ENCODE measurements at places on chromosomes 12 and 14. TPM values are rescaled to one million over a fixed set of nuclear protein-coding genes. Genes with fewer than 3 reads are reported as not detected.

AKAP3 gene
- 0.20 TPM for total RNA-seq

DNA sequence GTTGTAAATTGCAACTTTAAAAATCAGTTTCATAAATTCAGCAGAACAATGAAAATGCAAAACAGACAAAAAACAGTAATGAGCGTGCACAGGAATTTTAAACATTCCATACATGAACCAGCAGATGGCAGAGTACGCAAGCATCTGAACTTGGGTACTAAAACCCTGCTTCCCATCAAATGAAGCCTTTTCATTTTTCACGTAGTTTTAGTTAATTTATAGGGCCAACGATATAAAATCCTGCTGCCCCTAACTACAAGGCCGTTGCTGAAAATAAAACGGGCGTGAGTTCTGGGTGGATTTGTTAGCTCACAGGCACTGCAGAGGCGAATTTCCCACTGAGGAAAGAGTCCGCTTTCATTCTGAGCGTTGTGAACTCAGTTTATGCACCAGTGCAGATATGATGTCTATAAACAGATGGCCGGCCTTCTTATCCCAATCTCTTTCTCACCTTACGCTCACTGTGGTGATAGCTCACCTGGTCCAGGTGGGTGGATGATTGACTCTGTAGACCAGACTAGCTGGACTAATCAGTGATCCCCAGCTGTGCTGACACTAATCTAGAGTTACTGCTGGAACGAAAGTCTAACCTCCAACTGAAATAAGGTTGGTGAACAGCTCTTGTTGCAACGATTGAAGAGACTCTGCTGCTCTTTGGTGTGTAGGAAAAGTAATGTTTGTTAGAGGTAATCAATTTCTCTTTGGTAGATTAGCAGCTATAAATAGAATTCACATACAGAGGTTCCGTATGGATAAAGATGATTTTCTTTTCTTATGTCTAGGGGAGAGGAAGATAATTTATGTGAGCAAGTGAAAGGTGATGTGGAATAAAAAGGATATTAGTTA is 89.2 kb downstream of the PDZRN4 start:
- no peak overlapping the region for H3K4me3 ChIP-seq
- H3K27me3 ChIP-seq, result no peaks in the 10 kb centered on the region
- no peak for DNase-seq
- H3K4me1 ChIP-seq, result no peaks in the 10 kb centered on the region

GRCh38 chr14:68817506-68818212 is 24.8 kb upstream of the ZFP36L1 start:
- no peak overlapping the region for H3K4me3 ChIP-seq
- H3K36me3 ChIP-seq, result no peaks in the 10 kb centered on the region
- peaks cover 34% of the 10 kb centered on the region for H3K4me1 ChIP-seq

- no peaks in the 10 kb centered on the region for H3K27me3 ChIP-seq
- H3K36me3 ChIP-seq, result no peaks in the 10 kb centered on the region
- H3K4me3 ChIP-seq, result no peak overlapping the region
- DNase-seq, result no peak
- H3K4me1 ChIP-seq, result no peaks in the 10 kb centered on the region
Observed at GRCh38 chr14:80003138-80003537, 208.2 kb downstream of the DIO2 start.

DNA sequence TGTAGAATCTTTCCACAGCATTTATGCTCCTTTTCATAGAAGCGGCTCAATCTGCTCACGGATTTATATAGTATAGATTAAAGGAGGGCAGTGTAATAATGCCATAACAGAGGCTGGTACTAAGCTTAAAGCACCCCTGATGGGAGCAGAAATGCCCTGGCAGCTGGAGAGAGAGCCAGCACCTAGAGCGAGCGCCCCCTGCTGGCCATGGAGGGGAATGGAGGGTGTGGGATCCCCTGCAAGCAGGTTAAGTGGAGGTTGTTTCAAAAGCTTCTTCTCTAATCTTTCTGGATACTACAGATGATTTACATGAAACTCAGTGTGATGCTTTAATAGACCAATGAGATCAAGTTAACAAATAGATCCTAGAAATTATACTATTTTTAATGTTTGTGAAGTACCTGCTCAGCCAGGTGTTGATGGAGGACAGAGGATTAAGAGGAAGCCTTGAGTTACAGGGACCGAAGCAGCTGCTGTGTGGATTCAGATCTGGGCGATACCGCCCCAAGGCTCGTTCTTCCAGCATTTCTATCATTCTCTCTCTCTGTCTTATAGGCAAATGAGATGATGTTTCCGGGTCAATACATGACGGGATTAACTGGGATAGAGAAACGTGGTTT is 1519.3 kb upstream of the TMEM132C start:
- no peaks in the 10 kb centered on the region for H3K4me1 ChIP-seq
- H3K27me3 ChIP-seq, result no peaks in the 10 kb centered on the region
- H3K4me3 ChIP-seq, result no peak overlapping the region
- no peaks in the 10 kb centered on the region for H3K36me3 ChIP-seq
- H3K27ac ChIP-seq, result no peak overlapping the region
- DNase-seq, result no peak

All from tibial nerve (tissue), 4 donors.